Activated T-helper 1 cell treated with Interleukin-2 at 50 U/mL for 16 hours (primary cell): ENCODE measurements at places on chromosomes 6 and 20.

DNA sequence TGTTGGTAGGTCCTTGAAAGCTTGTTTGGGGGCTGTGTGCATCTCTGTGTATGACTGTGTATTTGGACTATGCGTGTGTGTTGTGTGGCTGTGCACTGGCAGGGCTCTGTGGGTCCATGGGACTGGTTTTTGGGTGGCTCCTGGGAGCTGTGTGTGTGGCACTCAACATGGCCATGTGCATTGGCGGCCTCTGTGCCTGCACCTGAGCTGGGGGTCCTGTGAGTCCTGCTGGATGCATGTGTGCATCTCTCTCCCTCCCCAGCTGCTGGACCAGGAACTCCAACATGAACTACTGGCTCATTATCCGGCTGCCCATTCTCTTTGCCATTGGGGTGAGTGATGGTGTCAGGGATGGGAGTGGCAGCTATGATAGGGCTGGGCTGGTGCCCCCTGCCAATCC, 30.1 kb downstream of the GLP1R start:
- no peak for DNase-seq

DNA sequence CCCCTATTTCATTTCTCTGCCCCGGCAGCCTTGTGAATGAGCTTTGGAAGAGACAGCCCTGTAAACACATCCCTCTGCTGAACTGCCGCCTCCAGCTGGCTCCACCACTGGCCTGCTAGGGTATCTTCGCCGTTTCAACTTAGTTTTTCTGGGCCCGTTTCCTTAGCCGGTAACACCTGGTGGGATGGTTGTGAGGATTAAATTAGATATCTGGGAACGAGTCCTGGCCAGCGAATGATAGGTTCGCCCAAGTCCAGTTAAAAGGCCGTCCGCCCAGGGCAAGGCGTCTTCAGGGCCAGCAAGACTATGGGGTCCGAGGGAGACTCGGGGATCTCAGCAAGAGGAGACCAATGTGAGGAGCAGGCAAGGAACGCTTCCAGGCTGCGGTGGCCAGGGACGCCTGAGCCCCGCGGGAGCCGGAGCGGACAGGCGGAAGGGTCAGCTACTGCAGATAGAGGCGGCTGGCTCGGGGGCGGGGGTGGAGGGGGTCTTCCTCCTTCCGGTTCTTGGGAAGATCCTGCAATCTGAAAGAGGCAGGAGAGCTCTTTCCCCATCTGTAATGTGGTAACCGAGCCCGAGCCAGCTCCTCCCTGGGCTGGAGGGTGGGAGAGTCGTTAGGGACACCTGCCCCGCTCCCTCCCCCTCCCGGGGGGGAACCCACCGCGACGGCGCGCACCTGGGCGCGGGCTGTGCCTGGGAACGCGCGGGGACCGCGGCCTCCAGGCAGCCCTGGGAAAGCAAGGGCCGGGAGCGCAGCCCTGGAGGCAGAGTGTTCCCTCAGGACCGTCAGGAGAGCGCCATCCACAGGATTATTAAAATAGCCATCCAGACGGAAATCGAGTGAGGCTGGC, 4.5 kb upstream of the PTCRA start:
- DNase-seq = no peak

DNA sequence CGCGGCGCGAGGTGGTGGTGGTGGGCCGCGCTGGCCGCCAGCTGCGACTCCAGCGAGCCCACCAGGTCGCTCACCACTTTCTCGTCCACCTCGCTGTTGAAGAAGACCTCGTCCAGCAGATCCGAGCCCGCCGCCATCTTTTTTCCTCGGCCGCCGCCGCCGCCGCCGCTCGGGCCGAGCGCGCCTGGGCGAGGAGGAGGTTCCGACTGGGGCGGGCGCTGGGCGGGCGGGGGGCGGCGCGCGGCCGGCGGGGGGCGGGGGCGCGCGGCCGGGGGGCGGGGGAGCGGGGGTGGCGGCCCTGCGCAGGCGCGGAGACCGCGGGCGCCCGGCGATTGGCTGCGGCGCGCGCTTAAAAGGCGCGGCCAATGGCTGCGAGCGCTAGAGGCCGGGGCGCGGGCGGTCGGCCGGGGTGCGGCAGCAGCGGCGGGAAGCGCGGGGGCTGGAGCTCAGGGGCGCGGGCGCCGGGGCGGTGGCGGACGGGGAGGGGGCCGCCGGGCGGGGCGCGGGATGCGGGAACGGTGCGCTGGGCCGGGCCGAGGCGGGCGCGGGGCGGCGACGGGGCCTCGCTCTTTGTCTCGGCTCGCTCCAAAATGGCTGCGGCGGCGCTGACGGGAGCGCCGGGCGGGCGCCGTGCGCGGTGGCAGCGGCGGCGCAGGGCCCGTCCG, at the start of gene TAF4:
TSS of gene TAF4 (minus strand) at position 208 of the 665 bp plus-strand sequence. CDS start at position 137, 71 bp downstream.
- DNase-seq = peak; percentile 79

- DNase-seq = no peak
Observed at GRCh38 chr6:154410619-154411072, 54.0 kb upstream of the IPCEF1 start.

DNA sequence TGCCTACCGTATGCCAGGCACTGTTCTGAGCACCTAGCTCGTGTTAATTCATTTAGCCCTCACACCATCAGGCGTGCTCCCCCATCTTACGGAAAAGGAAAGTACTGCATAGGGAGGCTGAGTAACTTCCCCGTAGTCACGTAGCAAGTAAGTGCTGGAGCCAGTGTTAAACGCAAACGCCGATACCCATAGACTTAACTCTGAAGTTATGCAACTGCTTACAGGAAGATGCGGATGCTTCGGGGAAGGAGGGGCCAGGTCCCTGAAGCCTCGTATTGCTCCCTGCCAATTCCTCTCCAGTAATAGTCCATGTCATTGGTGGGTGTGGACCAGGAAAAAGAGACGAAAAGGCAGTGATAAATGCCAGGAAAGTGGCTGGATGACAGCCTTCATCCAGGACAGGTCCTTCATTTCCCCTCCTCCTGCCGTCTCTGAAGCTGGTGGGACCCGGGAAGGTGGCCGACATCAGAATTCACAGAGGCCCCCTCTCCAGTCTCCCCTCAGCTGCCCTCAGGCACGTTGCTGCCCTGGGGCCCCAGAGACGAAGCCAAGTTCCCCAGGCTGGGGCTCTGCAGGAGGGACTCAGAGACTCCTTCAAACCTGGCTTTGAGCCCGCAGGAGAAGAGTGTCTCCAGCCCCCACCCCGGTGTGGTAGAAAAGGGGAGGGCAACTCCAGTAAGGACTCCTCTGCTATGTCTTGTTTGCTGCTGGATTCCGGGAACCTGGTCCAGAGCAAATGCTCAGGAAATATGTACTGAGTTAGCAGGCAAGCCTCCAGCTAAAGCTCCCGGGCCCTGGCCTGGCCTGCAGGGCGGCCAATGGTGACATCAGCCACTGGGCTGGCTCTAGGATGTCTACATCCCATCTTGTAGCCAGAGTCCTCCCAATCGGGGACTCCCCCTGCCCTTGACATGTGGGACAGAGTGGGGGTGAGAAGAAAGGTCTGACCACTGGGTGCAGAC, 37.8 kb downstream of the RAB44 start:
- no peak for DNase-seq

DNA sequence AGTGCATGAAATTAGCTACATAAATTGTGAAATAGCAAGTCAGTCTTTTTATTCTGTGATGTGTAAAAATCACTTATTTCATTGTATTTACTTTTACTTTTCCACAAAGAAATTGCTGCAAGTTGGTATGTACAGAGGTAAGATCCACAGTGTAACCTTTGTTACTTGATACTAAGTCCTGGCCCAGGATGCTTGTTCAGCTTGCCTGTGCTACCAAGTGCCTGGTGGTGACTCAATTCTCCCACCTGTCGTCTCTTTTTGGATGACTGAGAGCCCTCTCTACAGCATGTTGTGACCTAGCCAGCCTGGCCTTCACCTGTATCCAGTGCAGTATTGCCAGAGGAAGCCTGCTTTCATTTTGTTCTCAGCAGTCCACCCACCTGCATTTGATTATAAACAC, 54.9 kb downstream of the ANKRD6 start:
- DNase-seq = no peak

- DNase-seq = no peak
Observed at GRCh38 chr20:38217791-38218565, 42.6 kb downstream of the KIAA1755 start.

DNA sequence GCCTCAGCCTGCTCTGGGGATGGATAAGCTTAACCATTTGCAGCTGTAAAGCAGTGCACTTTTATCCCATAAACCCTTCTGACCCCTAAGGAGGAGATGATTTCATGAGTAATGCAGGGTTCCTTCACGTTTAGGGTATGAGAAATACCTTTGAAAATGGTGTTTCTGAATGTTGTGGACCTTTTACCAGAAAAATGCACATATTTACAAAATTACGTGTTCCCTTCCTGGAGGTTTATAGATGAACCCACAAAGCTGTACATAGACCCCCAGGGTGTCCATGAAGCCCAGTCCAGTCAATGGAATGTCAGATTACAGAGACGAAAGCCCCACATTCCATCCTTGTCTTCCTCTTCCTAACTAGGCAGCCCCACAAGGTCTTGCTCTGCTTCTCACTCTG, 78.6 kb upstream of the INSM1 start:
- no peak for DNase-seq

GRCh38 chr6:36685926-36686667, 7.6 kb downstream of the CDKN1A start:
- DNase-seq = no peak

GRCh38 chr6:156701966-156702365, 75.2 kb upstream of the ARID1B start:
- DNase-seq = no peak

DNA sequence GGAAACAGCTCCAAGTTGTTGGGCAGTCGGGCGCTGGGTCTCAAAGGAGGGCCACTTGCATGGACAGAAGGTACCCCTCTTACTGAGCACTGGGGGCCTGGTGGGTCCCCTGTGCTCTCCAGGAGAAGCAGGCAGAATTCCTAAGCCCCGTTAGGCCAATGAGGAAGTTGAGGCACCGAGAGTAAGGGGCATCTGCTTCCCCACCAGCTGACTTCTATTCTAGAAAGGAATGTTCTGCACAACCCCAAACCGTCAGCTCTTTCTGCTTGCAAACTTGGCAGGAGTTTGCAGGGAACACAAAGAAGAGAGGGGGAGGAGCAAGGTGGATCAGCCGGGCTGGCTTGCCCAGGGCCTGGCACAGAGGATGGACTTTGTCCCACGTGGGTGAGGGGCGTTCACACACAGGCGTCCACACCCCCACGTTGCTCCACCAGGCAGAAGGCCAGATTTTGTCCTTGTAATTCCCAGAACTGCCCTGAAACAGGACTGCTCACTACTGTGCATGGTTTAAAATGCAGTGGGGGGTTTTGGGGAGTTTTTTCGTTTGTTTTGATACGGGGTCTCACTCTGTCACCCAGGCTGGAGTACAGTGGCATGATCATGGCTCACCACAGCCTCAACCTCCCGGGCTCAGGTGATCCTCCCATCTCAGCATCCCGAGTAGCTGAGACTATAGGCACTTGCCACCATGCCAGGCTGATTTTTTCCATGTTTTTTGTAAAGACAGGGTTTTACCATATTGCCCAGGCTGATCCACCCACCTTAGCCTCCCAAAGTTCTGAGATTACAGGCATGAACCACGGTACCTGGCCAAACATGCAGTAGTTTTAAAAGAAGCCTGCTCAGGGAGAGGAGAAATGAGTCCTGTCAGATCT, 93.3 kb downstream of the SNX5 start:
- DNase-seq = no peak
